ENCODE measurements at places on chromosomes 3 and 15.
A peak's percentile ranks its signal among the peaks of the same experiment; 100 is the strongest.

DNA sequence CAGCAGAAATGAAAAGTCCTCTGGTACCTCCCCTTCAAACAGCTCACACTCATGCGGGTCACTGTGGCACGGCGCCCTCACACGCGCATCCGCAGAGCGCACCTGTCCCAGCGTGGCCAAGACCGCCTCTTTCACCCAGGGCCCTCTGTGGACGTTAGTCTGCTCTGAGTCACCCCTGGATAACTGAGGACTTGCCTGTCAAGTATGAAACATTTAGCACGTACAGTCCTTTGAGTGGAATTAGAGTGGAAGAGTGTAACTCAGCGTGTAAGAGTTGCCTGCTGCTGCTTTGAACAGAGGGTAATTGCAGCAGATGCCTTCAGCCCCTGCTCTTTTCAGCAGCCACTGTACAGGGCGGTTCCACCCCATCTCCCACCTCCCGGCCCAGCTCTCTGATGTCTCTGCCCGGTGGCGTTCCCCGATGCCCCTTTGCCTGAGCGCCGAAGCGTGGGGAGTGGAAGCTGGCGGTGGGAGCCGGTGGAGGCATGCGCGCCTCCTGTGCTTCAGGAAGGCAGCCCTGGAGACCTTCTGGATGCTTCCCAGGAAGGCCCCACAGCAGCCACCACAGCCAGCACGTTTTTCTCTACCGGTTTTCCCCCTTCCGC is 23.0 kb downstream of the CPN2 start:
- no peak for DNase-seq

DNA sequence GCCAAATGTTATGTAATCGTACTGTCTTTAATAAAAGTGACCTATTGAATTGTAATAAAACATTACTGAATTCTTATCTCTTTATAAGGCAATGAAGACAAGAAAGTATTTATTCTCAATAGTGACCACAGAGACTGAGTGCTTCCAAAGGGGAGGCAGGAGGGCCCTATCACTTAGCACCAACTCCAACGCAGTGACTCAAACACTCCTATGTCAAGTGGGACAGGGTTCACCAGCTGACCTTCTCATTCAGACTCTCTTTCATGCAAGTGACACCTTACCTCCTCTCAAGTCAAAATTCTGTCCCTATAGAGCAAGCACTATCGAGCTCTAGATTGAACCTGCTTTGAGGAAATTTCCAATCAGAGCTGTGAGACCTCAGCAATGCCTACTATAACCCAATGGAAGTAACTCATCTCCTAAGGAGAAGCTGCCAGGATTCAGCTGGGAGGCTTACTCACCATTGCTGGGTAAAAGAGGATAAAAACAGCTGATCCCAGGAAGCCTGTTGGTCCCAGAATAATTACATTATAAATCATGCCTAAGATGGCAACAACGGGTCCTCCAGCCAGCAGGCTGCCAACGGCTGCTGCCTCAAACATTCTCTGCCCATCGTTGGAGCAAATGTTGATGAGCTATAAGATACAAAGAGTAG is 35.6 kb downstream of the ABCC5 start:
- no peak for DNase-seq

DNA sequence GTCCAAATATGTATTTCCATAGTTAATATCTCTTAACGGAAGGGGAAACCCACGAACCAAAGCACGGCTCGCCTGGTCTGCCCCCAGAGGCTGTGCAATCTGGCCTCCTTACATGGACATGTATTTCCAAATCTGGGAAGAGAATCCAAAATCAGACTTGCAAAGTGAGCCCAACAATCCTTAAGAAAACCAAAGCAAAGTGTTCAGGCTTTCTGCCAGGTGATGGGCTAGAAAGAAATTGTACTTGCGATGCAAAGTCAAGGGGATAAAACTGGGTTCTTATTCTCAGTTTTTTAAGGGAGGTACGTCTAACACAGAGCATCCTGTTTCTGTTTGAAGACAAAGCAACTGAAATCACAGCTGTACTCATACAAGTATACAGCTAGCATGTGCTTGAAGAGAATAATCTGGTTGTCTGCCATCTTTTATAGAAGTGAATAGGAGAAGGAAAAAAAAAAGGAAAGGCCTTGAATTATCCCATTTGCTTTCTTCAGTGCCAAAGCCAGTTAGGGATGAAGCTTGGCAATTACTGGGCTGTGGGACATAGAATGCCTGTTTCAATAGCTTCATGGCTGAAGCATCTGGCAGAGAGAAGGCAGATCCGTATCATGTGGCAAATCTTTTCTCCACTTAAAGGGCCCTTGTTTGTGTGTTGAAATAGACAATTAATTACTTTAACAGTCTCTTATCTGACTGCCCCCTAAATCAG is 48.4 kb downstream of the LRIG1 start:
- DNase-seq = no peak

GRCh38 chr3:165148876-165149441 is 47.2 kb downstream of the SLITRK3 start:
- DNase-seq = no peak

DNA sequence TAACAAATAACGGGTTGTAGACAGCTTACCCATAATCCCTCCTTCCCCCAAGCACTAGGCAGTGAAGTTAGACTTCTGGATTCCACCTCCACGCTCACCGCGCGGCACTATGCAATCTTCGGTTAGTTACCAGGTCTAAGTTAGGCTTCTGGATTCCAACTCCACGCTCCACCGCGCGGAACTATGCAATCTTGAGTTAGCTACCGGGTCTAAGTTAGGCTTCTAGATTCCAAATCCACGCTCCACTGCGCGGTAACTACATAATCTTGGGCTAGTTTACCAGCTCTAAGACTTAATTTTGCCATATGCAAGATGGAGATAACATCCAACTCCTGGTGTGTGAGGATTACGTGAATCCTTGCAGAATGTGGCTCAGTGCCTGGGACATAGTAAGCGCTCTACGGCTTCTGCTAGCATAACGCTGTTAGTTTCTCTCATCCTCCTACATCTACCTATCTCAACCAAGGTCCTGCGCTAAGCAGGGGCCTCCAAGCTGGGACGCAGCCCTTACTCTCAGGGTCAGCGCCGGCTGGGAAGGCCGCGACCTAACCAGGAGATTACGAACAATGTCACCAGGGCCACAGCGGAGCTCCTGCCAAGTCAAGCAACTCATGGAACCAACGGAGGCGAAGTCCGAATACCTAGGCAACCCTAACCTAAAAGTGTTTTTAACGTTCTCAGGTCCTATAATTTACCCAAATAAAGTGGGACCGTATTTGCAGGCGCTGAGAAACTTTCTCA is 497 bp upstream of the RPLP1 start:
- no peak for DNase-seq

GRCh38 chr15:90352107-90352893 is at the start of gene ZNF774:
TSS of gene ZNF774 (plus strand) at chr15:90352284. CDS start at chr15:90354661, 2,377 bp downstream.
- peak; percentile 81 for DNase-seq

- DNase-seq = no peak
These were observed 433.3 kb downstream of the FOXP1 start for GRCh38 chr3:71149959-71150954.

- DNase-seq = no peak
These were observed 168.2 kb downstream of the KLF13 start for GRCh38 chr15:31494786-31495185.

- no peak for DNase-seq
These were observed 243.9 kb downstream of the FAM43A start for GRCh38 chr3:194929578-194929960.

DNA sequence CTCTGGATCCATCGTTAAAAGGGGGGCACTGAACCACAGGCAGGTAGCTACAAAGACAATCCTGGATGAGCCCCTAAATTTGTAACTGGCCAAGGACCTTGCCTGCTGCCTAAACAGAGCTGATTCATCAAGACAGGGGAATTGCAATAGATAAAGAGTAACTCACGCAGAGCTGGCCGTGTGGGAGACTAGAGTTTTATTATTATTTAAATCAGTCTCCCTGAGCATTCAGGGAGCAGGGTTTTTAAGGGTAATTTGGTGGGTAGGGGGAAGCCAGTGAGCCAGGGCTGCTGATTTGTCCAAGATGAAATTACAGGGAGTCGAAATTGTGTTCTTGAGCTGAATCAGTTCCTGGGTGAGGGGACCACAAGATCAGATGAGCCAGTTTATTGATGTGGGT is 885.1 kb upstream of the CADM2 start:
- DNase-seq = no peak

DNA sequence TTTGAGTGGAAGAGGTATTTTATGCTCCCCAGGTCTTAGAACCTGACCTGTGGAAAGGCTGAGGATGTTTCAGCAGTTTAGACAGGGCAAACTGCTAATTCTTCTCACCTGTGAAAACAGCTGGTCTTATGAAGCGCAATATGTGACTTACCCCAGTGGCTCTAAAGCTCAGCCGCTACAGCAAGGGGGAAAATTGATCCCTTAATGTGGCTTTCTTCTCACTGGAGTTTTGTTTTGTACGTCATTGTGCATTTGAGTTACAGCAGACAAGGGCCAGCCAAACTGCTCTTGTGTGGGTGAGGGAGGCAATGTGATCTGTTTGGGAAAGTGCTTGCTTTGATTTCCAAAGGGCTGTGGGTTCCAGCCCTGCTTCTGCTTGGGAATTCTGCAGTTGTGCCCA is 293.4 kb upstream of the LRRFIP2 start:
- no peak for DNase-seq

GRCh38 chr3:7410782-7411181 is 549.9 kb downstream of the GRM7 start:
- no peak for DNase-seq

DNA sequence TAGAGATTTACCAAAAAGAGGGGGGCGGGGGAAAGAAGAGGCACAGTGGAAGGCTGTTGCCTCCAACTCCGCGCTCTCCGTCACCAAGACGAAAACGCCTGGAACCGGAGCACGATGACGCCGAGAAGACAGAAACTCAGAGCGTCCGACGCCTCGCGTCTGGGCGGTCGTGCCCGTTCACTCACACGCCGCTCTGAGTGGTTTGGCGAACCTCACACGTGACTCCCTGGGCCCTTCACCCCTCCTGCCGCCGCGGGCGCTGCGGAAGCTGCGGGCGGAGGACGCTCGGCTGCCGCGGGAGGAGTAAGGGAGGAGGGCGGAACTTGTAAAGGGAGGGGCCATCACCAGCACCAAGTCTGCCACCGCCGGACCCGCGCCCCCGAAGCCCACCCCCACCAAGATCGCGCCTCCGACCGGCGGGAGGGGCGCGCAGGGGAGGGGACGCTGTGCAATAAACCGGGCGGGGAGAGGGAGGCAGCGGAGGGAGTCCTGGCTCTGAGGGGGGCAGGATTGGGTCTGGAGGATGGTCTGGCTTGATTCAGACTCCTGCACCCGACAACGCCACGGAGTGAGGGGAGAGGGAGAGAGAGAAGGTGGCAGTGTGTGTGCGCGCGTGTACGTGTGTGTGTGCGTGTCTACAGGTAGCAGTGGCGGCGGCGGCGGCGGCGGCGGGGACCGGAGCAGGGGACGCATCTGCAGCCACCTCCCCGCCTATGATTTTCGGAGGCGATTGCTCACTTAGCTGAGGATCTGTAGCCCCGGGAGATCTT is 1.9 kb upstream of the NLGN1 start:
- peak; percentile 33 for DNase-seq

DNA sequence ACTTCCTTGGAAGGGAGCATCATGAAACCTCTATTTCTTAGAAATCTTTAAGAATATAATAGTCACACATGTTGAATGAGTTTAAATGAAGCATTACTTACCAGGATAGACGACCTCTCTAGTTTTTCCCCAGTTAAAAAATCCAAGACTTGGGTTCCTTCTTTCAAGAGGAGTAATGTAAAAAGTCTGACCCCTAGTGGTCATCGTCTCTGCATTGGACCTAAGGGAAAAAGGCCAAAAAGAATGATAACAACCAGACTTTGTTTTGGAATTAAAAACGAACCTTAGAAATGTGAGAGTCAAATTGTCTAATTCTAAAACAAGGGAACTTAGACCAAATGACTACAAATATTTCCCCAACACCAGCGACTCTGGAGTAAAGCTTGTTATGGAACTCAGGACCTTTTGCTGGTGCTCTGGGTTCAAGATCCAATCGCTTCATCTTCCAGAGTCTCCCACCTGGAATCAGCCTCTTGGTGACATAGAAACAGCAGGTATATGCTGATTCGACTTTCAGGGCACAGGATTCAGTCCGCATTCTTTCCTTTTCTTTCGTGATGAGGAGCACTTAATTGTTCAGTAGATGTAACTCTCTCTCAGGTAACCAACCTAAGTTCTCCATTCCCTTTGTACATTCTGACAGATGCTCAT is 214.8 kb upstream of the TPRG1 start:
- no peak for DNase-seq
